ENCODE measurements at places on chromosomes 5 and 9.

- DNase-seq = no peak
These were observed 36.6 kb upstream of the SARDH start for GRCh38 chr9:133774799-133775198.

GRCh38 chr5:132525299-132525724 lies 18.0 kb downstream of the IL5 start:
- no peak for DNase-seq

- DNase-seq = no peak
These were observed 72.6 kb upstream of the PUM3 start for GRCh38 chr9:2916382-2916985.

GRCh38 chr5:16178745-16179372 lies 732 bp downstream of the MARCHF11 start:
- DNase-seq = peak; percentile 40

- no peak for DNase-seq
These were observed 36.9 kb upstream of the ALDH1B1 start for GRCh38 chr9:38355517-38356120.

- DNase-seq = no peak
These were observed 1147.7 kb upstream of the WWC1 start for GRCh38 chr5:167143716-167144115.

DNA sequence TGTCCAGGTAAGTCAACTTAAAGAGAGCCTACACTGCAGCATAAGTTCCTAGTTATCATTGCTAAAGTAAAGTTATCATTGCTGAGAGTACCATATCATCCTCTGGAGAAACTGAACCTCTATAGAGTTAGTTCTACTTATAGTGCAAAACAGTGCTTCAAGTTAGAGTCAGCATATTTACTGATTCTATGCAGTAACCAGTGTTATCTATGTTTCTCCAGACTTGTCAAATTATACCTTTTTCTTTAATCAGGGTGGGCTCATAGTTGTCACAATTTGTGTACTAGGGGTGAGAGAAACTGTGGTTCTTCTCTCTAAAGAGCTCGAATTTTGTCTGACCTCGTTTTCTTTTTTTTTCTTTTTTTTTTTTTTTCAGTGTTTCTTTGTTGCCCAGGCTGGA lies 79.6 kb downstream of the ANXA2R start:
- DNase-seq = no peak

DNA sequence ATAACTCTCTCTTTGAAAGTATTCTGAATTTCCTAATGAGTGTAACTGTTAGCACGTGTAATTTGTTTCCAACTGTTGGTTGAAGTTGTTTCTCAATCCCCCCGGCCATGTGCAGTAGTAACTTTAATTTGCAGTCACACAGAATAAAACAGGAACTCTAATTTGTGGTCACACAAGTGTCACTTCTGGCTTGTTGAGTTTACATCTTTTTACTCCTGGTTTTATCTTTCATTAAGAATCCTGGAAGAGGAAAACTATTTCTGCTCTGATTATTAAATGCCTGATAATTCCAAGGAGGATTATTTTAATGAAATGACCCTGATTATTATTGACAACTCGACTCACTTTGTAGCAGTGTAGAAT lies 1.2 kb downstream of the SCAMP1 start:
- no peak for DNase-seq
